ENCODE measurements at places on chromosomes 6 and 20.

- no peak for DNase-seq
These were observed 166.0 kb downstream of the TRMT11 start for GRCh38 chr6:126152372-126152745.

DNA sequence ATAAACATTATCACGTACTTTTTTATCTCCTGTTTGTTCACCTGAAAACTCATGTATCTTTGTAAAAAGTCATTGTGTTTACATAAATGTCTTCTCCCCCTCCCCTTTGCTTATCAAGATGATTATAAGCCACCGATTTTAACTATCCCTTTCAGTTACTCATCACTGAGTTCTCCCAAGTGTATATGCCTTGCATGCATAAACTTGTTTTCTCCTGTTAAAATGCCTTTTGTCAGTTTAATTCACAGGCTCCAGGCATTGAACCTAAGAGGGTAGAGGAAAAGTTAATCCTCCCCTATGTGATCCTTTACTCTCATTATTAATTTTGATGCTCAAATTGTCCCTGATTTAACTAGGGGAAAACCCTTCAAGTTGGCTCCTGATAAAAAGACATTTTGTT lies 24.2 kb downstream of the ANKEF1 start:
- DNase-seq, result no peak

GRCh38 chr20:15789079-15789478 lies 784.2 kb downstream of the KIF16B start:
- DNase-seq, result no peak

GRCh38 chr20:63617876-63618265 lies 9.0 kb downstream of the GMEB2 start:
- no peak for DNase-seq

GRCh38 chr20:22339091-22339881 lies 245.1 kb downstream of the FOXA2 start:
- DNase-seq, result peak; percentile 19

DNA sequence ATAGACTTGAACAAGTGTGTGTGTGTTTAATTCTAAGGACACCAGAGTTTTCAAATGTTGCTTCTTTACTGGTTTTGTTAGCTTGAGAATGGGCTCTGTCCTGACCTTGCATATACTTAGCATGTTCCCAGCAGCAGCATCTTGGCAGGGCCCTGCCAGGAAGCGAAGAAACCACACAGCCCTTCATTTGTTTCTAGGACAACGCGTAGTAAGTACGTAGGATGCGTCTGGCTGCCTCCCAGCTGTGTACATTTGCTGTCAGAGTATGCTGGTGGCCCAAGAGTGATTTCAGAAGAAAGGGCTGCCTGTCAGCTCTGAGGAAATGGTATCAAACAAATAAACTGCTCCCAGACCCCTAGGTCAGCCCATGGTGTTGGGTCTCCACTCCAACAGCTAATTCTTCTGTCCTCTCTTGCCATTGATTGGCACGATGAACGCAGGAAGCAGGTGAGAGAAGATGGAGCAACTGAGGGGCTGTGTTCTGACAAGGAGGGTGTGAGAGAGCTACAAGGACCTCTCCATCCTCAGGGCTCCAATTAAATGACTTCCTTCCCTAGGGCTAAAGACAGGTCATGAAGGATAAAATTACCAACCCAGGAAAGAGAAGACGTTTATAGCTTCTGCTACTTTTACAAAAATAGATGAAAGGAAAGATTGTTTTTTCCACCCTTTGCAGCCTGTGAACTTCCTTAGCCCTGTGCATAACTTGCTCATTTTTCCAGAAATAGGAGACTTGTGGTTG lies 55.9 kb upstream of the HDDC2 start:
- DNase-seq, result peak; percentile 37

DNA sequence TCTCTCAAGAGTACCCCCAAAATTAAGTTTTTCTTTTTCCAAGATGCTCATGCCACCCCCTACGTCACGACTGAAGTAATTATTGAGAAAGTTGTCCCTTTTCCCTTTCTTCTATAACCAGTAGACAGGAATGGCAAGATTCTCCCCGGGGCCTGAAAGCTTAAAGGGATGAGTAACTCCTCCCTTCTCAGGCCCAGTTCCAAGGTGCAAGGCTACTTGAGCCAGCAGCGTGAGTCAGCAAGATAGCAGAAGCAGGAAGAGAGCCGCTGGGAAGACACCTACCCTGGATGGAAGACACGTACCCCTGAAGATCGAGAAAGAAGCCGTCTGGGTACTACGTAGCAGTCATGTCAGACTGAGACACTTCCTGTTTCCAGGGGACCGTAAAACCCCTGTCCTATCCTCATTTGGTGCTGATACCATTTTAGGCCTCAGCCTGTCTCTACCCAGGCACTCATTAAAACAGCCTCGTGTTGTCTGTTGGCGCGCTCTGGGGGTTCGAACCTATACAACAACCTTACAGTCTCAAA lies 241.0 kb downstream of the ADGRG6 start:
- DNase-seq, result no peak

DNA sequence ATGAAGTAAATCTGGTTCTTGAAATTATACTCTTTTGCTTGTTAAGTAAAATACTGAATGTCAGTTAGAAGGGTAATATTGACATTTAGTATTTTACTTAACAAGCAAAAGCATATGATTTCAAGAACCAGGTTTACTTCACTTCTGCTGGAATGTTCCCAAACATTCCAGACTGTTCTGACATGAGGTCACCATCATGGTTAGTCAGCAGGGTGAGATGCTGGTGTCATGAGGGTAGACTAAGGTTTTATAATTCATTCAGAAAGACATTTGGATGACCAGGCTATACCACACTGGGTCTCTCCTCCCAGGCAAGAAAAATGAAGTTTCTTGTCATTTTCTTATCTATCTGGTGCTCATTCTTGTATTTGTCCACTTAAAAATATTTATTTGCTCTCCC lies 414.4 kb upstream of the MMS22L start:
- DNase-seq, result no peak

- no peak for DNase-seq
These were observed 89.3 kb downstream of the TASP1 start for GRCh38 chr20:13549451-13549850.

- no peak for DNase-seq
These were observed 8.7 kb downstream of the MTRF1L start for GRCh38 chr6:152993847-152994246.

DNA sequence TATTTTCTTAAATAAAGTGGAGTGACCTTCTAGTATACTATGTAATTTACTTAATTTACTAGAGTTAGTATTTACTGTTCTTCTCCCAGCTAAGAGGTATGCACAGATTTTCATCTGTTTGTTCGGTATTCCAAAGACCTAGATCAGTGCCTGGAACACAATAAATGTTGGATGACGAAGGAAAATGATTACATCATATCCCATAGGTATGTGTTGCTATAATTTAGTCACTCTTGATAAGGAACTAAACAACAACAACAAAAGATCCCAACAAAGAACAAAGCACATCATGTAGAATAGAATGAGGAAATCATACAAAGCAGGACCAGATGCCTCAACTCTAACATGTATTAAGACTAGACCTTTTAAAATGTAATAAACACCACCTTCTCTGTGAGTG lies 89.6 kb upstream of the ADGRF1 start:
- no peak for DNase-seq

DNA sequence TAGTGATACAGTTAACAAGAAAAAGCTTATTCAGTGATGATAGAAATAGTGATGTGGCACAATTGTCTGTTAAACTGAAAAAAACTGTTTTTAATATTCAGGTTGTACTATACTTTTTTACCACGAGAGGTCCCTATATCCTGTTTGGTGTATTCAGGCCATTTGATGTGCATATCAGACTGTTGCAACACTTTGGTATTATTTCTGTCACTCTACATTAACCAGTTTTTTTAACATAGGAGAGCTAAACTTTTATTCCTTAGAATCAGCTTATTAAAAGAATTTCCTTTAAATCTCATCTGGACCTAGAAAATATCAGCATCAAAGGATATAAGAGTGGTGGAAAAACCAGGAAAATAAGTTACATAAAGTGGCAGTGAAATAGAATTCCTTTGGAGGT lies 36.8 kb downstream of the TSPYL4 start:
- no peak for DNase-seq

DNA sequence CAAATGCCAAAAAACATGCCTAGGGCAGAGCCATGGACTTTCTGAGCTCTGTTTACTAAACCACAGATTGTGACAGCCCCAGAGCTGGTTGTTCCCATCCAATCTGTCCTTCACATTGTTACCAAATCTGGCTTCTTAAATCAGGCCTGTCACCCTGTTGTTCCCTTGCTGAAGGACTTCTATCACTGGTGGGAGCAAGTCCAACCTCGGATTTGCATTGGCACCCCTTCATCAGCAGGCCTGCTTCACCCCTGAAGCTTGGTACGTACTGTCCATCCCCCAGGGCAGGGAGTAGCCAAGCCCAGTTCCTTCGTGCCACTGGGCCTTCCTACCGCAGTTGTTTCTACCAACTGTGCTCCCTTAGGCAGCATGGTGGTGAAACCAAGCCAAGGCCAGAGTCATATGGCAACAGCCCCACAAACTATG lies 357.3 kb upstream of the JARID2 start:
- DNase-seq, result no peak

- no peak for DNase-seq
These were observed 110.5 kb downstream of the LRFN2 start for GRCh38 chr6:40476673-40477072.

GRCh38 chr6:15299430-15300131 lies 53.7 kb downstream of the JARID2 start:
- DNase-seq, result no peak

- no peak for DNase-seq
These were observed 106.8 kb downstream of the PDE10A start for GRCh38 chr6:165556116-165556843.

DNA sequence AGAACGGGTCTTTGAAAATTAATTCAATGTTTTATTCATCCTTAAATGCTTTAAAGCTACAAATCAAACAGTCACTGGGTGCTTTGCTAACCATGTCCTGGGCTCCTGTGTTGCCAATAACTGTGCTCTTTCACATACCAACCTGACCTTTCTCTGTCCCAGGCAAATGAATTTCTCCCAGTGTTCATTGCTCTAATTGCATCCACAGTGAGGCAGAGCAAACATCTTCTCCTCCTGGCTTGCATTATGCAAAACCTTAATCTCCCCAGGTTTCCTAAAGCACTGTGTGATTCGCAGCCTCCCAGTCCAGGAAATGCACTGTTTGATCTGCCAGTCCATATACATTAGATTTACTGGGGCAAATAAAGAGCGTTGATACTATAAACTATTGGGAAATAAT lies 219.0 kb downstream of the PREX1 start:
- peak; percentile 3 for DNase-seq

- DNase-seq, result no peak
These were observed 556.2 kb downstream of the CBLN4 start for GRCh38 chr20:55449091-55449490.

DNA sequence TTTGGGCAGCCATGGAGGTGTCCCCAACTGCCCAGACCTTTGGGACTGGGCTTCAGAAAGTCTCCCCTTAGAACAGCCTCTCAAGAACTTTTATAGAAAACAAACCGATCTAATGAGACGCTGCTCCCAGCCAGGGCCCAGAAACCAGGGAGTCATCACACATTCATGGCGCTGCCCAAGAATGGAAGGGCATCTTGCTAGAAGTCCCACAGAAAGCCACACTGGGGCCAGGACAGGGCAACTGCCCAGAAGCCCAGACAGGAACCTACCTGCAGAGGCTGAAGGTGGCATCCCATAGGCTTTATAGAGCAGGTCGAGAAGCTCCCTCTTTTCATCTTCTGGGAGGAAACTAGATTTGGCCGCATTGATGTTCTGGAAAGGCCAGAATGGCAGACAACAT lies 31.5 kb downstream of the ADA start:
- peak; percentile 56 for DNase-seq

GRCh38 chr20:32879538-32879937 lies 20.8 kb downstream of the EFCAB8 start:
- DNase-seq, result no peak

All from posterior cingulate gyrus (tissue), 11 donors.